Posterior cingulate gyrus (tissue), 11 donors: ENCODE measurements at places on chromosomes 5 and 9.
A peak's percentile ranks its signal among the peaks of the same experiment; 100 is the strongest.

DNA sequence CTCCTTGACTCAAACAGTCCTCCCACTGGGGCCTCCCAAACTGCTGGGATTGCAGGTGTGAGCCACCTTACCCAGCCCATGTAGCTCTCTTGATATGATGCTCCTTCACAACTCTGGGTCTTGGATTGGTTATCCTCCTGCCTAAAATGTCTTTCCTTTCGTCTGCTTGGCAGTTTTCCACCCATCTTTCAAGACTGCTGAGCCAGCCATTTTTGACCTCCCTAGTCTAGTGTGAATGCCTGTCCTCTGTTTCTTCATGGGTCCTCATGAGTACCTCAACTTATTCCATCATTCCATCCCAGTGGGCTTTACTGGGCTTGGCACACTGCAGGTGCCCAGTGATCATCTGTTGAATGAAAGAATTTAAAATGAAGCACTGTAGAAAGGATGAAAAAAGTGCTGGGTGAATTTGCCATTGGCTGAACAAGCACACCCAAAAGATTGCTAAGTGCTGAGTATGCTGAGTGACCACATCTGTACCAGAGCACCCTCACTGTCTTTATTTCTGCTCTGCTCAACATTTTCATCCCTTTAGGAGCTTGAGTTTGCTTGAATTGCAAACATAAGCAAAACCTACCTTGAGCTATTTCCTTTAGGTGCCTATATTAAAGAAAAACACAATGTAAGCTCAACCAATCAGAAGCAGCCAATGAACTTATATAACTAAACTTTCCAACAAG is 84.8 kb upstream of the FAM169A start:
- DNase-seq = no peak

GRCh38 chr5:6595405-6595804 is 37.4 kb downstream of the NSUN2 start:
- no peak for DNase-seq

GRCh38 chr9:130954317-130954716 is 15.3 kb upstream of the FIBCD1 start:
- DNase-seq = no peak

DNA sequence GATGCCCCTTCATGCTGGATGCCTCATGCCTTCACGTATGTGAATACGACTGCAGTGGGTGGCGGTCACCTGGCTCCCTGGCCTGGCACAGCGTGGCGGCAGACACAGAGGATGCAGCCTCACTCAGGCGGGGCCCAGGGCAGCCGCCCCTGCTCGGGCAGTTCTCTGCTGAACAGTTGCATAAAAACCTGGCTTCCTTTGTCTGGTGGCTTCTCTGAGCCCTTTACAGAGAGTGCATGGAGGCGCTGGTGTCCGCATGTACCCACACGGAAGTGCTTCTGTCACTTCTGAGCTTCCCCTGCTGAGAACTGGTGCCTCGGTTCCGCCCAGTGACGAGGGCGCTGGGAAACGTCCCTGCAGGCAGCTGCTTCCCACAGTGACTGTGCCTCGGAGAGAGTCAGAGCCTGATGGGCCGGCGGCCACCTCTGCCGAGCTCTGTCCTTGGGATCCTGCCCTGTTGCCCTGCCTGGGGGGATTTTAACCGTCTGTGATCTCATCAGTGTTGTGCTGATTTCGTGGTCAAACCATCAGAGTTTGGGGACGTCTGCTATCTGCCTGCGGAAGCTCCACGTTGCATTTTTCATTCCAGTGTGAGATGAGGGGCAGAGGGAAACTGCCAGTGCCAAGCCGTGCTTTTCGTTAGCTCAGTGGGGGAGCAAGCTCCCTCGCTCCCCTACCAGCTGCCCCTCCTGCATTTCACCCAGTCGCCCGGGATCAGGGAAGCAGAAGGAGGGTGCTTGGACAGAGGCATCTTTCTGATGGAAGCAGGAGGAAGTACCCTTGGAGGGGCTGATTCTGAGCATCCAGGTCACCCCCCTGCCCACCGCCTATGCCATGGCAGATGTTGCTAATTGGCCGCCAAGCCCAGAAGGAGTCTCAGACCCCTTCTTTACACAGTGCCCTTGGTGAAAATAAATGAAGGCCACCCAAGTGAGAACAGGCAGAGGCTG is 153.0 kb upstream of the COL5A1 start:
- no peak for DNase-seq

GRCh38 chr9:132873403-132873802 is 4.7 kb downstream of the AK8 start:
- DNase-seq = no peak

DNA sequence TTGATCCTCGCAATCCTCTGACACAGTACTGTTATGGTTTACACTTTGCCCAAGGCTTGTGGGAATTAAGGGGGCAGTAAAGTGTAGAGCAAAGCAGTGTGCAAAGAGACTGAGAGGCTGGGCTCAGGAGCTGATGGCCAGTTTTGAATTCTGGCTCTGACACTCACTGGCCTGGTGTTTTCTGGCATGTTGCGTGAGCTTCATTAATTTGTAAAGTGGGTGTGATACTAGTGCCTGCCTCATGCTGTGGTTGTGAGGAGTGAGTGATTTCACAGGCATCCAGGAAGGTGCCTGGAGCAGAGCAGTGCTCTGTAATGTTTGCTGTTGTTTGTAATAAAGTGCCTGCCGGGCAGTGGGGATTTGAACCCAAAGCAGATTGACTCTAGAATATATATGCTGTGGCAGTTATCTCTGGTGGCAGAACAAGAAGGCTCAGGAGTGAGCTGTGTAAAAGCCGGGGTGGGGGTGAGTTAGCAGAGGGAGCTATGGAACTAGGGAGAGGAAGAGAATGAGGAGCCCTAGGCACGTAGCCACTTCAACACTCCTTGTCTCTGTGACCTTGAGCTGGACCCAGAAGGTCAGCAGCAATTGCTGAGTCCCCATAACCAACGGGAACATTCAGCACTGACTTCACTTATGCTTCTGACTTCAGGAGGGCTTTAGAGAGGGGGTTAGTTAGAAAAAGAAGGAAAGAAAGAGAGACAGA is 108.5 kb downstream of the DOCK2 start:
- no peak for DNase-seq

DNA sequence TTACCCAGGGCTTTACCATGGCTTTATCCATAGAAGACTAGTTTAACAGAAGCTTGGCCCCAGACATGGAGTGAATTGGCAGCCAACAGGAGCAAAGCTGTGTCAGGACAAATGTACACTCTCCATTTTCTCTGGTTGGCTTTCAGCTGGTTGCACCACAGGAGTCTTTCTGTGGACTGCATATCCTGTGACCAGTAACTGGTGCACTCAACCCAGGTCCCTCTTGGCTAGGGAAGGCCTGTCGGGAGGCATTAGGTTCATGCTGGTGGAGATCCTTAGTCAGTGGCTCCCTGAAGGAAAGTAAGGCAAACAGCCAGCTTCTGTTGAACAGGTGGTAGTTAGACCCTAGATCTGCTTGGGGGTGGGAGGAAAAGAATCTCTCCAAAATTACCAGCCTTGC is 146.9 kb upstream of the TLX3 start:
- no peak for DNase-seq

GRCh38 chr9:112316258-112316943 is 17.0 kb downstream of the PTBP3 start:
- no peak for DNase-seq

DNA sequence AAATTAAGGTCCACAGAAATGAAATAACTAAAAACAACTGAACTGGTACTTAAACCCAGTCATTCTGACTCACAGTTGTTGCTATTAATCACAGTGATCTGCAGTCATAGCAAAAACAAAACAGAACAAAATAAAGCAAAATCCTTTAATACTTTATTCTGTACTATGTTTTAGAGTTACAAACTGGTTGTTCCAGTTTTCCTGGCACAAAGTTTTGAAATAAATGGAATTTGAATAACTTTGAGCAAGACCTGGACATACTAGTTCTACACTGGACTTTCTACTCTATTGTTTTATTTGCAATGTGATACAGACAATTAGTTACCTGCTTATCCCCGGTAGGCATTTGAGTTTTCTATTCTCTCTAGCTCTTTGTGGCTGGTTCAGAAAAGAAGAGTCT is 147.9 kb downstream of the DMRT2 start:
- no peak for DNase-seq

DNA sequence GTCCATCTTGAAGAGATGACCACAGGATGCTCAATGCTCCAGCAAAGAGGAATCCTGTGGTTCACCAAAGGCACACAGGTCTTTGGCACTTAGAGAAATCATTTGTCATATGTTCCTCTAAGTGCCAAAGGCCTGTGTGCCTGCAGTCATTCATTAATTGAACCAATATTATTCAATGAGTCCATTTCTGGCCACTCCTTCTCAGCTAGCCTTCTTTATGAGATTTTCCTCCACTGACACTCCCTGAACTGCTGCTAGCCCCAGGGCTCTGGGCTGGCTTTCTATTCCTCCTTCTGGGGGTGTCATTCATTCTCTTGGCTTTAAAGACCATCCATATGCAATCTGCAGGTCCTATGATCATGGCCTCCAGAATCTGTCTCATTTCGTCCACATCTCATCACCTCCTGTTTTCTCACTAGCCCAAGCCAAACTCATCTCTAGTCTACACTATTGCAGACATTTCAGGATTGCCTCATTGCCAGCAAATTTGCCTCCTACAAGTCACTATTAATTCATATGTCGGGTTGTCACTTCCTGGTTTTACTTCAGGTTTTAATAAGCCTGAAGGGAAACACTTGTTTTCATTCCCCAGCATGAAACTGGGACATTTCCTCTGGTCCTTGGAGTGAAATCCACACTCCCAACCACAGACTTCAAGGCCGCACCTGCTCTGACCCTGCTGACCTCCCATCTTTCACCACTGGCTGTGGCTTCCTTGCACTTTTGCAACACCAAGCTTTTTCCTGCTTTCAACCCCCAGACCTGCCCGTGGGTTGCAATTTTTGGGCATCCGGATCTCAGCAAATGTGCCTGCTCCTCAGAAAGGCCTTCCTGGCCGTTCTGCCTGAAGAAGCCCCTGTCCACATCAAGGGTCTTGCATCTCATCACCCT is 35.1 kb downstream of the KCNIP1 start:
- peak; percentile 39 for DNase-seq
